ENCODE measurements at places on chromosomes 7 and 10.

DNA sequence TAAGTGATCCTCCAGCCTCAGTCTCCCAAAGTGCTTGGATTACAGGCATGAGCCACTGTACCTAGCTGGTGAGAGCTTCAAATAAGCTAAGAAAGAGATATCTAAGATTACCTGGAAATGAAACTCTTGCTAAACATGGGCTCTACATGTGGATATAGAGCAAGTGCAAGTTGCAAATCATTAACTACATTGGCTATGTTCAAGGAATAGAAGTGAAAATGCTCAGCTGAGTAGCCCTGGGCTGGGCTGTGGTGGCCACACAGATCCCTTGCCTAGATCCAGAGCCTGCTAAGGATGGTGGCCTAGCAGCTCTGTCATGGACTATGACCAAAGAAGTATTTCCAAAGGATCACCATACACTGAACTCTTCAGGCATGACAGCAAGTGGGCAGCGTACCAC lies 209.3 kb downstream of the PLXNA4 start:
- DNase-seq, result no peak

DNA sequence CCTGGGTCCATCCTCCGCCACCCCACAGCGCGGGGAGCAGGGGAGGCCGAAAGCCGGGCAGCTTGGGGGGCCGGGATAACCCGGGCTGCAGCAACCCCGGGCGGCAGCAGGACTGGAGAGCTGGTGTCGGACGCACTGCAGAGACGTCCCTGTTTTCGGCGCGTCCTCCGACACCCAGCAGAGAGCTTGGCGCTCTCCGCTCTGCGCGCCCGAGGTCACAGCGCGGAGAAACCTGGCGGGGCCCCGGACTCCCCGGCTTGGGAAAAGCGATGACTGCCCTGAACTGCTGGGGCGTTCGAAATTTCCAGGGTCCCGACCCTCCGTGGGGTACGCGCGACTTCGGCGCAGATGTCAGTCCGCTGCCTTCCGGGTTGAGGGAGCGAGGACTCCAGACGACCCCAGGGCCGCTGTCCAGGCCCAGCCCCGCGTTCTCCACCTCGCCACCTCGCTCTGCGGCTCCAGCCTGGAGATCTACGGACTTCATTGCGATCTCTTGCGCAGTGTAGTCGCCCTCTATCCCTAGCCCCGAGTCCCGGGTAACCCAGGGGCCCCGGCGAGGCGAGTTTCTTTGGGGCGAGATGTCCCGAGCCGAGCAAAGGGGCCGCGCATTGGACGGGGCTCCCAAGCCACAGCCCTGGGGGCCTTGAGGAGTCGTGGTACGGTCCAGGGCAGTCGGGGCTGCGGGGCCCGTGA lies 617 bp upstream of the FOXI2 start:
- DNase-seq, result no peak

DNA sequence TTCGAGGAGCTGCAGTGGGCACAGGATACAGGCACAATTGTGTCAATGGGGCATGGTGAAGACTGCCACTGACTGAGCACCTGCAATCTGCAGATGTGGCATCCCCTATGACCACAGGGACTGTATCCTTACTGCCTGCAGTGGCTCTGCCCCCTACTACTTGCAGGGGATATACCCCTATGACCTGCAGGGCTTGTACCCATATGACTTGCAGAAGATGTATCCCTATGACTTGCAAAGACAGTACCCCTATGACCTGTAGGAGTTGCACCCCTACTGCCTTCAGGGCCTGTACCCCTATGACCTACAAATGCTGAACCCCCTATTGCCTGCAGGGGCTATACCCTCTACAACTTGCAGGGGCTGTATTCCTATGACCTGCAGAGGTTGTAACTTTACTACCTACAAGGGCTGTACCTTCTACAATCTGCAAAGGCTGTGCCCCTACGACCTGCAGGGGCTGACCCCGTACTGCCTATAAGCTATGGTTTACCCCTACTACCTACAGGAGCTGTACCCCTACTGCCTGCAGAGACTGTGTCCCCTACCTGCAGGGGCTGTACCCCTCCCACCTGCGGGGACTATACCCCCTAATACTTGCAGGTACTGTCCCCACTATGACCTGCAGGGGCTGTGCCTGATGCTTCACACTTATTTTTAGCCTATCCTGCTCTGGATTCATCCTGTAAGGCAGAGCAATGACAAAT lies 65.9 kb upstream of the ADAM12 start:
- no peak for DNase-seq

DNA sequence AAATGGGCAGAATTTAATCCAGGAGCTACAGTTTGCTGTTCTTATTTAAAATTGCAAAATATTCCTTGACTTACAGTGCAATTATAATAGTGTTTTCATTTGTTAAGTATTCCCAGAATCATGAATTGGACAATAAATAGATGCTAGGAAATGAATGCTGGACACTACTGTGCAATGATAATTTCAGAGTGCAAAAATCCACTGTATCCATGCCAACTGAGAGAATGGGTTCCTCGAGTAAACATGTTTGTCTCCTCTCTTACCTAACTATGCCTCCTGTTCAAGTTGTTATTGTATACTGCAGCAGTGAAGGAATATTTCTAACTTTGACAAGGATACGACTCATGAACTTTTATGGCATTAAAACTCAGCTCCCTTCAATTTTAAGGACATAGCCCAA lies 1396.3 kb downstream of the GATA3 start:
- DNase-seq, result no peak

DNA sequence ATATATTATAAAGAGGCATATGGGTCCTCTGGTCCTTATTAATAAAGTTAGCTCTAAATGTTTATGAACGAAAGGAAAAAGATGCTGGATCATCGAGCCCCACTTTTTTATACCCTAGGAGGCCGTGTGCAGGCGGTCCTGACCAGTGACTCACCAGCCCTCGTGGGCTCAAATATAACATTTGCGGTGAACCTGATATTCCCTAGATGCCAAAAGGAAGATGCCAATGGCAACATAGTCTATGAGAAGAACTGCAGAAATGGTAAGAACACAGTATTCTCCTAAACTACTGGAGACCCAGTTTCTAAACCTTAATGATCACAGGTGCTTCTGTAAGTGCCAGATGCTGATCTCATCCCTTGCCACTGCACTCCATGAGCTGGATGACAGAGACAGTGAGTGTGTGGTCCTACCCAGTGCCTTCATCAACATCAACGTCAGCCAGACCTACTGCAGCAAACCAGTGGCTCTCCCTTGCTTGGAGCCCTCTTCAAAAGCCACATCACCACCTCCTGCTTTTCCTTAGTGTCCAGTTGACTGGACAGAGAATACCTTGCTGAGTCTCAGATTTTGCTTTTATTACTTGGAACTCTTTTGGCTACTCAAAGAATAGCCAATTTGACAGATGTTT lies 7.6 kb downstream of the GPNMB start:
- no peak for DNase-seq

DNA sequence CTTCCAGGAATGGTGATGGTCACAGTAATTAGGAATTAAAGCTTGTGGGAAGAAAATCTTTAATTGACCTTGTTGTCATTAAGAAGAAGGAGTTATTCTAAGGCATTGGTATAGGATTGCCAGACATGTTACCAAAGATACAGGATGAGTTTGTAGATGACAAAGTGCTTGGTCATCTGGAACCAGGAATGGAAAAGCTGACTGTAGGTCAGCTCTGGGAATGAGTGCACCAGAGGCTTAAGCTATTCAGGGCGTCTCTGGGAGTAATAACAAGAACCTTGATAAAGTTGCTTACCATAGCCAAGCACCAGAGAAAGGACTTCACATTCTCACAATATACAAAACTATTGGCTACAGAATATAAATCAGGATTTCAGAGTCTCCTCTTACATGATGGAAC lies 89.0 kb downstream of the PHTF2 start:
- DNase-seq, result no peak

DNA sequence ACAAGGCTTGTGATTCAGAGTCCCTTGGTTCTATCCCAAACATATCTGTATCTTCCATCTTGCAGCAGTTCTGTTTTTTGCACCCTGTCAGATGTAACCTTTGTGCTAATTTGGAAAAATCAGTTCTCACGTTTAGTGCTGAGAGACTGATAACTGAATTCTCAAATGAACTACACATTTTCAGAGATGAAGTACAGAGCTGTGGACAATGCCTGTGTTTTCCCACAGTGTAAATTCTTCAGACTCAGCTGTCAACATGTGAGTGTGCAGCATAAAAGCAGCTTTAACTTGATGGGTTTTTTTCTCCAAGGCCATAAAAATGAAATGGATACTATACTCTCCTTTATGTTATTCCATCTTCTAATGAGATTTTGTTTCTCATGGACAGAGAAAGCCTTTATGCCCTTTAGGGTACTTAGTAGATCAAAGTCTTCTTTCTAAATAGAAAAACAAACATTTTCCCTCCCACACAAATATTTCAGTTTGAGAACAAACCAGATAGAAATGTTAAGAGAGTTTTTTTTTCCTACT lies 150.9 kb downstream of the SEMA3A start:
- DNase-seq, result no peak

DNA sequence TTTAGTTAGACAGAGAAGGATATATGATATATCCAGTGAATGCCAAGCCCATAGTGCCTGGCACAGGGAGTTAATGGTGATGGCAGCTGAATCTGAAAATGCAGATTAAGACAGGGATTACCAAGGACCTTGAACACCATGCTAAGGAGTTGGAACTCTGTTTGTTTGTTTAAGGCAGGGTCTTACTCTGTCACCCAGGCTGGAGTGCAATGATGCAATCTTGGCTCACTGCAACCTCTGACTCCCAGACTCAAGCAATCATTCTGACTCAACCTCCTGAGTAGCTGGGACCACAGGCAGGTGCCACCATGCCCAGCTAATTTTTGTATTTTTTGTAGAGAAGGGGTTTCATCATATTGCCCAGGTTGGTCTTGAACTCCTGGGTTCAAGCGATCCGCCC lies 1.6 kb downstream of the AKR1D1 start:
- DNase-seq, result no peak

- no peak for DNase-seq
These were observed 9.9 kb upstream of the FAM180A start for GRCh38 chr7:135758531-135758932.

DNA sequence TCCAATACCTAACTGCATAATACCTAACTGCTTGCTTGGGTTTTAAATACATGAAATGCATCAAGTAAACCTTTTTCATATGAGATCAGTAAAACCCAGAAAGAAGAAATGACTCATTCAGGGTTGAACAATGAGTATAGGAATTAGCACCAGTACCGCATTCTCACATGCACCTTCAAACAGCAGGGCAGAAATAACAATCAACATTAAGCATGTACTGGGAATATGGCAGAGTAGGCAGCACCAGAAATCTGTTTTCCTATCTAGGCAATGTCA lies 850.3 kb upstream of the SORCS1 start:
- no peak for DNase-seq

- no peak for DNase-seq
These were observed 44.2 kb downstream of the EXOC4 start for GRCh38 chr7:133297093-133297492.

- peak; percentile 16 for DNase-seq
These were observed 3.2 kb upstream of the CREB5 start for GRCh38 chr7:28408960-28409715.

All from CD4-positive, alpha-beta T cell treated with Interleukin-4 for 4 hours (primary cell).